Esophagus muscularis mucosa (tissue), 4 donors: ENCODE measurements at places on chromosomes 3 and 15. TPM values are rescaled to one million over a fixed set of nuclear protein-coding genes. Genes with fewer than 3 reads are reported as not detected.

DNA sequence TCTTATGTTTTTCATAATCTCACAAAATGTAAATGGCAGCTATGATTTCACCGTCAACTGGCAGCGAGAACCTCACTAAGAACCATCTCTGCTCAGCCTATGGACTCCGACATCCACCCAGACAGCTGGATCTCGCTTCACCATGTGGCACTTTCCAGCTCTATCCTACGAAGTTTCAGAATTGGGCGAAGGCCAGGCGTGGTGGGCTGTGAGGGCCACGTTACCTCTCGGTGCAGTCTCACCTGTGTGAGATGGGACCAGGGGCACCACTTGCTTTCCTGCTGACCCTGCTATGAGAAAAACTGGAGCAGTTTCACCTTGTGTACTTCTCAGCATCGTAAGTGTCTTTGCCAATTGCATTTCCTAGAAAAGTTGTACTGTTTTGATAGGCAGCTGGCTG lies 32.3 kb downstream of the CHDH start:
- no peak for DNase-seq

DNA sequence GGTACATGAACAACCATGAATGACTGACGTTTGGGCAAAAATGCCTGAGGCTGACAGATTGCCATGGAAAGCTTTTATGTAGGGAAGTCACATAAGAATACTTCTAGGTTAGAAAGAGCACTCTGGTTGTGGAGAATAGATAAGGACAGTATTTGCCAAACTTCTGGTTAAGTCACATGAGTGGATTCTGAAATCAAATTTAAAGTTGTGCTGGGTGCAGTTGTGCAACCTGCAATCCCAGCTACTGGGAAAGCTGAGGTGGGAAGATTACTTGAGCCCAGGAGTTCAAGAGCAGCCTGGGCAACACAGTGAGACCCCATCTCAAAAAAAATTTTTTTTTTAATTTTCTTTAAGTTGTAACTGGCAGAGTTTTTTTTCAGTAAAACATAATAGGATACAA lies 7.2 kb upstream of the ZNF148 start:
- DNase-seq, result no peak

DNA sequence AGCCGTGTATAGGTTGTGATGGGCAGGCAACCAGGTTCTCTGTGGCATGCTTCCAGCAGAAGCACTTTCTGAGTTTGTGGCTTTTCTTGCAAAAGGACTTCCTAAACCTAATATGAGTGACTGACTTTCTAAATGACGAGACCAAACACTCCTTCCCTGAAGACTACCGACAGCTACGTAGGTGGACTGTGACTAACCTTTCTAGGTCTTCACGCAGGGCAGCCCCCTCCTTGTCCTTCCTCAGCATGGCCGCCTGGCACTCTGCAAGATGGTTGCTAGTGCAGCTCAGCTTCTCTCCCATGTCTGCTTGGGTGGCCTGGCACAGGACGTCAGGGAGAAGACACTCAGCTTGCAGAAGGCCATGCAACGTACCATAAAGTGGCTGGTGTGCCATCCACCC lies 20.9 kb downstream of the CXCR6 start:
- DNase-seq, result no peak

GRCh38 chr3:111668326-111668725 lies 73.2 kb upstream of the ZBED2 start:
- no peak for DNase-seq

GRCh38 chr3:66603151-66603611 lies 102.4 kb upstream of the LRIG1 start:
- DNase-seq, result no peak

- DNase-seq, result no peak
Observed at GRCh38 chr3:73228437-73228836, 167.0 kb downstream of the EBLN2 start.

- no peak for DNase-seq
Observed at GRCh38 chr15:77688693-77689092, 56.0 kb upstream of the LINGO1 start.

DNA sequence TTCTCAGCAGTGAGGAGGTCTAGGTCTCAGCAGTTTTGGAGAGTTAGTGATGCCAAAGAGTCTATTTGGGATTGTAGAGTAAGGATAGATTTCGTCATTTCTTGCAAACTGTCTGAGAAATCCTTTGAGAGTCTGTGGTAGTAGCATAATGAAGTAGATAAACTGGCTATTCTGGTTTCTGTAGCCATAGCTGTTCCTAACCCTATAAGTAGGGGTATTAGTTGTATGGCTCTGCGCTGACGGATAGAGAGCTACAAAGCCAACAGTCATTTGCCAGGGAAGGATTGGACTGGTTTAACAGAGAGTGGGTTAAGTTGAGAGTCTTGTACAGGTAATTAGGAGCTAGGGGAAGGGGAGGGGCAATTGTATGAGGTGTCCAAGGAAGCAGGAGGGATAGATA lies 50.6 kb downstream of the KLHDC8B start:
- DNase-seq, result no peak

GRCh38 chr15:29669823-29670222 lies 152.4 kb downstream of the TJP1 start:
- no peak for DNase-seq

- DNase-seq, result no peak
Observed at GRCh38 chr3:196988241-196989029, 19.8 kb upstream of the PIGZ start.

GRCh38 chr15:68614286-68615035 lies 35.7 kb downstream of the CORO2B start:
- DNase-seq, result no peak

DNA sequence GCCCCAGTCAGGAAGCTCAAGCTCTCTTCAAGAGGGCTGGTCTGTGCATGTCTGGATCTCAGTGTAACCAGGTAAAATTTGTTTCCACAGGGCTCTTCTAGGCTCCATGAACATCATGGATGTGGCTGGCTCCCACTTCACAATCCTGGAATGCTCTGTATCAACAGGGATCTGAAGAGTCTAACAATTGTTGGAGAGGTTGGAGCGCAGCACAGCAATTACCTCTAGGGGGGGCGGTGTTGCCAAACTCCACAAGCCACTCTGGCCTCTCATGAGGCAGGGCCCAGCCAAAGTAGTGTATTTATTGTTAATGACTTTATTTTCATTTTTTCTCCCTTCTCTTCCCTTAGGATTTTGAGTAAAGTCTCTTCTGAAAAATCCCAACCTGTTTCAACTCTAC lies 6.1 kb upstream of the EIF2B5 start:
- no peak for DNase-seq

Gene GOLGA8J
- not detected for total RNA-seq

Gene TBC1D21
- total RNA-seq, result not detected

Gene CSPG4
- 386 TPM for total RNA-seq

Gene C3orf22
- total RNA-seq, result not detected

Gene OCA2
- total RNA-seq, result 0.26 TPM

Gene NAA50
- total RNA-seq, result 153 TPM

Gene PAK2
- 47.2 TPM for total RNA-seq

Gene PSTPIP1
- total RNA-seq, result 7.7 TPM

Gene DUOX1
- 0.33 TPM for total RNA-seq
